ENCODE measurements at places on chromosomes 12 and 14. TPM values are rescaled to one million over a fixed set of nuclear protein-coding genes. Genes with fewer than 3 reads are reported as not detected.

TMEM179 gene
- total RNA-seq: not detected

LRIG3 gene
- 0.58 TPM for total RNA-seq

PCED1B gene
- 9.5 TPM for total RNA-seq

PIGH gene
- 41.4 TPM for total RNA-seq

TEX52 gene
- total RNA-seq: not detected

PLEKHD1 gene
- total RNA-seq: not detected

OAS3 gene
- 1.8 TPM for total RNA-seq

ST8SIA1 gene
- total RNA-seq: not detected

SLC5A8 gene
- not detected for total RNA-seq

FAM222A gene
- 9.0 TPM for total RNA-seq

TAS2R7 gene
- total RNA-seq: not detected

ADCY6 gene
- 23.1 TPM for total RNA-seq

TROAP gene
- 39.1 TPM for total RNA-seq

DNA sequence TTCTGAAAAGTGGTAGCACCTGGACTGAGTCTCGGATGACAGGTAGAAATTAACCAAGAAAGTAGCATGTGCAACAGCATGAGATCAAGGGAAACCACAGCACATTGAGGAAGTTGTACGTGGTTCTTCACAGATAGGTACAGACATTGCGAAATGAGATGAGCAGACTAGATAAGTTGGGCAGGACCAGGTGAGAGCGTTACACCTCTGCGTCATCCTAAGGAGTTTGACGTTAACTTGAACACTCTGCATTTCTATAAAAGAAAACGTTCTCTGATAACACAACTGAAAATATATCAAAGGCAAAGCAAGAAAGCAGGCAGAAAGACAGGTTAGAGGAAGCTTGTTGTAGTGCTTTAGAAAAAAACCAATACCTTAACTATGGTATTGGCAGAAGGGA, 98.5 kb upstream of the RASSF8 start:
- no peak for DNase-seq

GRCh38 chr14:91187271-91187670, 57.2 kb downstream of the GPR68 start:
- no peak for DNase-seq

DNA sequence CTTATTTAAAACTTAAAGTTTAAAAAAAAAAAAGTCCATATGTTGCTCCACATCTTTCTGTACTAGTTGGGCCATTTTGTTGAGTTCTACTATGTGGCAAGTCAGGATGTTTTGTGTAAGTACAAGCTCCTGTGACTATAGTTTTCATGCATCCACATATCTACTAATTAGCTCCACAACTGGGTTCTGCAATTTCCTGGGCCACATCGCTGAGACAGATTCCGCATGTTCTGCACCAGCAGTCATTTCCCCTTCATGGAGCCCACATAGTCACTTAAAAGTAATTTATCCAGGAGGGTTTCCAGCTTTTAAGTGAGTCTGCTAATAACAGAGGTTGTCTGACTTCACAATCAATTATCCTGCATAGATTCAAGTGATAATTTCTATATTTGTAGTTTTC, 461.4 kb downstream of the ZFP36L1 start:
- no peak for DNase-seq

GRCh38 chr12:127552838-127553237, 714.1 kb upstream of the TMEM132C start:
- no peak for DNase-seq

DNA sequence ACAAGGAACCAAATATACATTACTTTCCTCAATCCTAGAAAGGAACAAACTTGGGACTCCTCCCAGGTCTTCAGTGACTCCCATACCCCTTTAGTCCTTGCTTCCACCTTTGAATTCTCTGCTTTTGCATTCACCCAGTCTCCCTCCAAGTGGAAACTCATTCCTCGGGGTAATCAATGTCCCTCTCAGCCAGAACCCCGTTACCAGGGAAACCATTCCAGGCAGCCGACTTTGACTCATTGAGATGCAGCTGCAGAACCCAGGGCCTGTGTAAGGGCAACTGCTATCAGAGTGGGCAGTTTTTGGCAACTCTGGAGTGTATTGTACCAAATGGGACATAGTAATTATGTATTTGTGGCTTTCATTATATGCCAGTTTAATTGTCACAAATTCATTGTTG, 186.2 kb downstream of the NRXN3 start:
- DNase-seq: peak; percentile 5

GRCh38 chr12:10701131-10701681, 21.9 kb downstream of the YBX3 start:
- DNase-seq: no peak

DNA sequence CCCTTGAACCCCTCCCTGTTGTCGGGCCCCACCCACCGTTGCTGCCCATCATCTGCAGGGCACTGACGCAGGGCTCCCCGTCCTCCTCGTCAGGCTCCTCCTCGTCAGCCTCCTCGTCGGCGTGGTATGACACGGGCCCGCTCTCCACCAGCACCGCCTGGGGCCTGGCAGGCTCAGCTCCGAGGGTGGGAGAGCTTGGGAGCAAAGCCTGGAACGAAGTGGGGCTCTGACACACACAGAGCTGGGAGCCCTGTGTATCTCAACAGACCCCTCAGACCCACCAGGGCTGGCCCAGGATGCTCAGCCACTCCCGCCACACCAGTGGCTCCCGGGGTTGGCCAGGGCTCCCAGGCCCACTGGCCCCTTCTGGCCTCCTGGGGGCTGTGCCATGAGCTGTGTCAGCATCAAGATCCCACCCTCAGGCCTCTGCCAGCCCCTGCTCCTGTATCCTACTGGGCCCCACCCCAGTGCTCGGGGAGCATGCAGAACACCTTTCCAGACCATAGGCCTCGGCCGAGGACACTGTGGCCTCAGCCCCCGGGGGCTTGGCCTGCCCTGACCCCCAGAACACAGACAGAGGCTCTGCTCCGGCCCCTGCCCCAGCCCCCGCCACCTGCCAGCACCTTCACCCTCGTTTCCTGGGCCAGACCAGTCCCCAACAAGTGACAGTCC, 30.1 kb upstream of the NUDT14 start:
- no peak for DNase-seq

- no peak for DNase-seq
Measured at GRCh38 chr12:121250359-121250758, 40.4 kb downstream of the P2RX4 start.

DNA sequence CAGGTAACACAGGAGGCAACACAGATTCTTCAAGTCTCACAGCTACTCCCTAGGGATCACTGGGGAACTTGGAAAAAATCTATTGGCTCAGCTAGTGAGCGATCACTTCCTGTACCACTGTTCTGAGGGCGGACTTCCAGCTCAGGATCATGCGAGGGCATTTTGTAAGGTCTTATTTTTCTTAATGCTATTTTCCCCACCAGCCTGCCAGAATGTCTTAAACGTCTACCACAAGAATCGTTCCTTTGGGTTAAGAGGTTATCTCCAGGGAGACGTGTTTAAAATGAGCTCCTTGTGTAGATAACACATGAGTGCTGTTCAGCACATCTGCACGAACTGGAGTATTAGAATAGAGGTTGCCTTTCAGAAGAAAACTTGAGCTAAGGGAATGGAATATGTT, 162.6 kb downstream of the ETNK1 start:
- DNase-seq: no peak

DNA sequence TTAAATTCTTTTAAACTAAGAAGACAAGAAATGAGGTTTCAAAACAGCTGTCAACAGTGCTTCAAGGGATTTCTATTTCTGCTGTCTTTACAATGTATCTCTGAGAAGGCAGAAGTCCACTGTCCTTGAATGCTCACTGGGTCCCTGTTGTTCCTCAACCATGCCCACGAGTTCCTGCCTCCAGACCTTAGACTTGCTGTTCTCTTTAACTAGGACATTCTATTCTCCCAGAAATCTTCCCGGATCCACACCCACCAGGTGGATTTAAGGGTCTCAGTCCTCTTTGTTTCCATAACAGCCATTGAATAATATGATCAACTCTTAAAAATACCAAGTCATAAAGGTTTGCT, 6.7 kb upstream of the SLC41A2 start:
- no peak for DNase-seq

DNA sequence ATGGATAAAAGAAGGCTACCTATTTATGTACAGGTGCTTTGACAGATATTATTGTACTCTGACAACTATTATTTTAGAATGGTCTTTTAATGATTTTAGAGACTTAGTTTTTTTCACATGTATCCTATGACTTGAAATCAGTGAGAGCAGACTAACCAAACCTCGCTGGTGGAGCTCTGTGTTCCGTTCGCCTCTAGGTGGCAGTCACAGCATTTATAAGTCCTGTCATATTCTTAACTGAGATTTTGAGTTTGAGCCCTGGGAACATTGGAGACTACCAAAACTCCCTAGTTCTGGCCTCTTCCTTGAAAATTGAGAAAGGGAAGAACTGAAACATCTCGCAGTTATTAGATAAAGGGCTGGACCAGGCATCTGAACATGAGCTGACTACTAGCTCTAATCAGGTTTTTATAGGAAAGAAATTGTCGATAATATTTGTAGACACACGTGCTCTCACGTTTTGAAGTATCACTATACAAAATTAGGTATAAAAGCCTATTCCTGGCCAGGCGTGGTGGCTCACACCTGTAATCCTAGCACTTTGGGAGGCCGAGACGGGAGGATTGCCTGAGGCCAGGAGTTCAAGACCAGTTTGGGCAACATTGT, 48.3 kb downstream of the TTLL5 start:
- DNase-seq: peak; percentile 78

DNA sequence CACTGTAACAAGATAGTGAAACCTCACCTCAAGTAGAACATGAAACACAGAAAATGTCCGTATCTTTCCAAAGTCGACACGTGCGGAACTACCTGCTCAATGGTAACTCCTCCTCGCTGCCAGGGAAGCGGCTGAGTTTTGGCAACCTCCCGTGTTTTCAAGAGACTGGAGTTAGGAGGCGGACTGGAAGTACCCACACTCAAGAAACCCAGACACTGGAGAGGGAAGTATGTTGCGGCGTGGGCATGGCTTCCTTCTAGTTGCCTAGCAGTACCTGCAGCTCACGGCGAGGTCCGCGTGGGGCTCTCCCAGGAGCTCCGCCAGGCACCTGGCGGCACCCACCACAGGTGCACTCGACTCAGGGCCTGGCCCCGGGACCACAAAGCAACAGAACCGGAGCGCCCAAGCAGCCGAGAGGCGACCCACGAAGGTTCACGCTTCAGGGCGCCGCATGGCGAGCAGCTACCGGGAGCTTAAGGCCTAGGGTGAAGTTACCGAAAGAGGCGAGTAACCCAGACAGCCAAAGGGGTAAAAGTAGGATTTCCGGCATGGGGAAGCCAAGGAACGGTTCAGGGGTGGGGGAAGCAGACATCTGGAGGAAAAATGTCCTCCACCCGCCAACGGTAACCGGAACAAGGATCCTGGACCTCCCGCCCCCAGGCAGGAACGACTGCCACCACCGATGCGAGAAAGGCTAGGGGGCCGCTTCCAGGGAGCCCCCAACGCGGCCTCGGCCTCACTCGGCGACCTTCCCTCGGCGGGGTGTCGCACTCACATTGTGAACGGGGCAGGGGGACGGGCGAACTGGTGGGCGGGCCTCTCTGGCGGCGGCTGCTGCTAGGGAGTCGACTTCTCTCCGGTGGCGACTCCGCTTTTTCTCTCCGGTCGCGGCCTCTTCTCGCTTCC, 608 bp downstream of the PTGES3 start:
- peak; percentile 54 for DNase-seq

DNA sequence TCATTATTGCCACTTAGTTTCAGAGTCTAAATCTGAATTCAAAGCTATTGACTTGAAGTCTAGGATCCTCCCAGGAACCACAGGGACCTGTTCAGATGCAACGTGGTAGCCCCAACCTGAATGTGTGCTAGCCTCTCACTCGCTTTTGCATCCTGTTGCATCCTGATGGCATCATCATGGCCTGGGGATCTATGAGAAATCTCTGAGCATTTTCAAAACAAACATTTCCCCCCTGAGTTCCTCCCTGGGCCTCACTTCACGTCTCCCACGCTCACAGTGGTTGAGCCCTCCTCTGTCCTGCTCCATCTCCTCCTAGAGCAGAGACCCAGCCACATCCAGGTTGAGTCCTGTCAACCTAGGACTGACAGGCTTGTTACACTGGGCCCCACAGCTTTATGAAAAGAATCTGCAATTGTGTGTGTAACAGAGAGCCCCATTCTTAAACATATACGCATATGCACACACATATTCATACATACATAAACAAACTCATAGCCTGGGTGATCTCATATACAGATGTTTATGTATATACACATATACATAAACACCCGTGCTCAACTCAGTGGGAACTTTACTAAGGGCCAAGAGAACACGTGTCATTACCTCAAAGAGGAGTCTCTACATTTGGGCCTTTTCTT, 5.4 kb upstream of the KRT72 start:
- no peak for DNase-seq

DNA sequence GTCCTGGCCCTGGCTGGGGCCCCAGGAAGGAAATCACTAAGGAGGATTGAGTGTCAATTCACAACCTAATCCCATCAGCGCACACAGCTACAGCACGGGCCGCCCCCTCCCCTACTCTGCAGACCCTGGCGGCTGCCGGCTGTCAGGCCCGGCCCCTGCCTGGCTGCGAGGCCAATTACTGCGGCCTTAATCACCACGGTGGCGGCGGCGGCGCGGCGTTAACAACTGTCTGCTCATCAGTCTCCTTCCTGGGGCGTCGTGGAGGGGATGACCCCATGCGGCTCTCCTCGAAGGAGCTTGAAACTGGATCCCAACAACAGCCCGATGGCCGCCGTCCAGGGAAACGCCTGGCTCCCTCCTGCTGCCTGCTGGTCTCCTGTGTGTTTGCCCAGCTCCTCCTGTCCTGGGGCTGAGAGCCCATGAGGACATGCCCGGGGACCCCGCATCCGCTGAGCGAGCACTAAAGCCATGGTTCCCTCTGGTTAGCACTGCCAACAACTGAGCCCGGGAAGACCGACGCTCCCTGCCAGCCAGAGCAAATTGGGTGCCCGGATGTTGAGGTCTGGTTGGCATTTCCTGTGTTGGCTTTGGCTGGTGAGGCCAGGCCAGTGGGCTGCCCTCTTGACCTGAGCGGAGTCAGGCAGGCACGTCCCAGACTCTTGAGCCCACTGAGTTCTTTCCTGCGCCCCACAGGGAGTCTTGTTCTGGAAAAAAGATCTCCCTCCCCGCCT, 21.8 kb upstream of the EIF2B2 start:
- DNase-seq: no peak

DNA sequence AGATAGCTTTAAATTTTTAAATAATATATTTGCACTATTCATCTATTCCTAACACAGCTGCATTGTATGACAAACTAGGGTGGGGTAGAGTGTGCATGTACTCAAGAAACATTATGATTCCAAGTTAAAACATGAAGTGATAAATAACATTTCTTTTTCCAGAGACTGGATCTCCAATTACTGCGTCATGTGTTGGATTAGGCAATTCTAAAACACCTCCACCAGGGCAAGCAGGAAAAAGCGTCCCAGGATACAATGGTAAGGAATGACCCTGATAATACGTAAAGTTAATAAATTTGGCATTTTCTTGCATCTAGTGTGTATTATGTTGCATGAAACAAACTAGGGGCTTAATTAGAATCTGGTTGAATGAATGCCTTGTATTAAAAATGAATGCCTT, 138.9 kb downstream of the ACSS3 start:
- no peak for DNase-seq
